ENCODE measurements at places on chromosomes 1 and 21. TPM values are rescaled to one million over a fixed set of nuclear protein-coding genes. Genes with fewer than 3 reads are reported as not detected.

GRCh38 chr1:168057921-168058320, 78.8 kb downstream of the GPR161 start:
- no peaks in the 10 kb centered on the region for H3K36me3 ChIP-seq
- no peaks in the 10 kb centered on the region for H3K27me3 ChIP-seq
- no peak overlapping the region for H3K27ac ChIP-seq
- no peak for DNase-seq

DNA sequence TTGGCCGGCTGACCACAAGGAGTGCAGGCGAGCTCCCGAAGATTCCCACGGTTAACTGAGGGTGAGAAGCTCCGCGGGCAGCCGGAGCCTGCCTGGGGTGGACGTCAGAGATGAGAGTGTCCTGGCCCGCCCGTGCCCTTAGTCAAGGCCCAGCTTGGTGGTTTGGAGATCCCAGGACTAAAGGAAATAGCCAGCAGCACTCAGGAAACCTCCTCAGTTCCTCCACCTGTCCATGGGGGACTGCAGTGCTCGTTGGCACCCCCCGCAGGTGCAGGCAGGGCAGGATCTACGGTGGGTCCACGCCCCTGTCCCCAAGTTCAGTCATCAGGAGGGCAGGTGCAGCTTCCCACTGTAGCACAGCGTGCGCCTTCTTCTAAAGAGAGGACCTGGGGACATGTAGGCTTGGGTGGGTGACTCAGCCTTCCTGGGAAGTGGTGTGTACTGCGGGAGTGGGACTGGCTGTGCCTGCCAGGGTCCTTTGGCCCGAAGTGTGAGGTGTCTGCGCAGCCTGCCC, 32.5 kb downstream of the SLX9 start:
- DNase-seq, result no peak
- H3K27me3 ChIP-seq, result no peaks in the 10 kb centered on the region
- no peak overlapping the region for H3K4me3 ChIP-seq
- H3K4me1 ChIP-seq, result peaks cover 7% of the 10 kb centered on the region
- peaks cover 20% of the 10 kb centered on the region for H3K36me3 ChIP-seq
- H3K27ac ChIP-seq, result no peak overlapping the region

PGLYRP4 gene
- total RNA-seq, result 3.9 TPM

GRCh38 chr1:224481601-224482000, 47.0 kb upstream of the WDR26 start:
- DNase-seq, result no peak
- no peak overlapping the region for H3K27ac ChIP-seq
- H3K4me1 ChIP-seq, result no peaks in the 10 kb centered on the region
- no peaks in the 10 kb centered on the region for H3K27me3 ChIP-seq

DNA sequence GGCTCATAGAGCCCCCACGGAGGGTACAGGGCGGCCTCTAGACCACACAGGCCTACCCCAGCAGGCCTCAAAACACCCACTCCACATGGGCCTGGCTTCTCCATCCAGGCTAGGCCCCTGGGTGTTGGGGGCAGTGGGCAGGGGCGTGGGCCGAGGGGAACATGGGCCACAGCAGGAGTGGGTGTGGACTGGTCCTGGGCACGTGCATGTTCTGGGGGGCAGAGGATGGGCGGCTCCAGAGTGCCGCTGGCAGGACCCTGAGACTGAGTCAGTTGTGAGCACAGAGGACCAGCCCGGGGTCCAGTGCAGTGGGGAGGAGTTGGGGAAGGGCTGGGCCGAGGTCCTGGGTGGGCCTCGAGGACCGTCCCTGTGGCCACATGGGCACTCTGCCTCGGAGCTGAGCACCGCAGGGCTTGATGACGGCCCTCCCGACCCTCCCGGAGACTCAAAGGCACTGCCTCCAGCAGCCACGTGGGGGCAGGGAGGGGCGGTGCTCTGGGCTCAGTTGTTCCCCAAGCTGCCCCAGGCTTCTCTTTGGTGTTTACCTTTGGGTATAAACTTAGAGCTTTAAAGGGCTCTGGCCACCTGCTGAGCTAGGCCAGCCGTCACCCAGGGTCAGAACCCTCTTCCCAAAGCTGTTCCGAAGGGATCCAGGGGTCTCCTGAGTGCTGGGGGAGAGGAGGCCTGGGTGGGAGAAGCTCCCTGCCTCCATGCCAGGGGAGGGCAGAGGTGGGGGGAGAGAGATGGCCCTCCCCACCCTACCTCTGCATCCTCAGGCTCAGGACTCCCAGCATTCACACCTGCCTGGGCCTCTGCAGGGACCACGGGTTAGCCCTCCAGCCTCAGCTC, 79.9 kb downstream of the MORN1 start:
- no peaks in the 10 kb centered on the region for H3K27me3 ChIP-seq
- peaks cover 29% of the 10 kb centered on the region for H3K36me3 ChIP-seq
- DNase-seq, result no peak
- H3K27ac ChIP-seq, result peak overlapping the region; percentile 96

DNA sequence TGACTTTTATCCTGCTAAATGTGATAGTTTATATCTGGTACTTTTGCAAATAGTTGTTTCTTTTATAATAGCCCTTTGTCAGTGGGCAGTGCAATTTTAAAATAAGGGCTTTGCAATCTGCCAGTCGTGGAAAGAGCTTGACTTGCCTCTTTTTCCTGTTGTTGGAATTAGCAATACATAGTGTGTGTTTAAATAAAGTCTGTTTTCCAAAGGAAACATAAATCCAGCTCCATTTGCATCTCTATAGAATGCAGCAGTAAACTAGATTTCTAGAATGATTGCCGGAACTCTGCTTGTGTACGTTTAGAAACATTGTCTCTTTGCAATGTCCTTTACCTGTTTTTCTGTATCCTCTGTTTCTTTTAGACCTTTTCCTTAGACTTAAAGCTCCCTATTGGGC, 33.1 kb downstream of the GABPA start:
- H3K4me1 ChIP-seq, result peaks cover 7% of the 10 kb centered on the region
- DNase-seq, result no peak
- no peaks in the 10 kb centered on the region for H3K27me3 ChIP-seq

CD52 gene
- 8.1 TPM for total RNA-seq

SYT2 gene
- total RNA-seq, result not detected

MROH7 gene
- 7.4 TPM for total RNA-seq

DNA sequence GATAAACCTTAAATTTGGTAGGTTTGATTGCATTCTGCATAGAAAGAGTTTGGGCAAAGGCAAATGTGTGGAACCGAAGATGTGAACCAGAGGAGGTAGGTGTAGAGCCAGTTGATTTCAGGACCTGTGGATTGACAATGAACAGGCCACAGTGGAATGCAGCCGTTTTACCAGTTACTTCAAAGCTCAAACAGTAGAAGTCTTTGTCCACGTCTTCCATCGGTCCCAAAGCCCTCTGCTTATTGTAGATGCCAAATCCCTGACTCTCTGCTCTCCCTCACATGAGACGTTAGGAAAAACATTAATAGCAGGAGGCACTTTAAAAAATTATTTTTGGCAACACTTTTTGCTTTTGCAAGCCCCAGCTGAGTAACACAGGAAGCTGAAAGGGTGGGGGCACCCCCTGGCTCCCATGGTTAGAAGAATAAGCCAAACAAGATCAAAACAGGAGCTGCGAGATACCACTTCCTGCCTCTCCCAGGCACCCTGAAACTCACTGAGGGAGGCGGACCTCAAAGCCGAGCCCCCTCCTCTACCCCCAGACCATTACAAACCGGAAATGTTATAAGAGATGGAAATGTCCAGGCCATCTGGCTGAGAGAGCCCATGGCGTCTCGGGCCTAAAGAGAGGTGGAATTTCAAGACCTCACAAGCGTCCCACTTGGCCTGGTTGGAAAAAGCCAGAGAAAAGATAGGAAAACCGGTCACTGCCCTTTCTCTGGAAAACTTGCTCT, 13.5 kb downstream of the TRAF3IP3 start:
- peaks cover 15% of the 10 kb centered on the region for H3K4me1 ChIP-seq
- H3K36me3 ChIP-seq, result no peaks in the 10 kb centered on the region
- no peak for DNase-seq
- H3K27me3 ChIP-seq, result no peaks in the 10 kb centered on the region

DNA sequence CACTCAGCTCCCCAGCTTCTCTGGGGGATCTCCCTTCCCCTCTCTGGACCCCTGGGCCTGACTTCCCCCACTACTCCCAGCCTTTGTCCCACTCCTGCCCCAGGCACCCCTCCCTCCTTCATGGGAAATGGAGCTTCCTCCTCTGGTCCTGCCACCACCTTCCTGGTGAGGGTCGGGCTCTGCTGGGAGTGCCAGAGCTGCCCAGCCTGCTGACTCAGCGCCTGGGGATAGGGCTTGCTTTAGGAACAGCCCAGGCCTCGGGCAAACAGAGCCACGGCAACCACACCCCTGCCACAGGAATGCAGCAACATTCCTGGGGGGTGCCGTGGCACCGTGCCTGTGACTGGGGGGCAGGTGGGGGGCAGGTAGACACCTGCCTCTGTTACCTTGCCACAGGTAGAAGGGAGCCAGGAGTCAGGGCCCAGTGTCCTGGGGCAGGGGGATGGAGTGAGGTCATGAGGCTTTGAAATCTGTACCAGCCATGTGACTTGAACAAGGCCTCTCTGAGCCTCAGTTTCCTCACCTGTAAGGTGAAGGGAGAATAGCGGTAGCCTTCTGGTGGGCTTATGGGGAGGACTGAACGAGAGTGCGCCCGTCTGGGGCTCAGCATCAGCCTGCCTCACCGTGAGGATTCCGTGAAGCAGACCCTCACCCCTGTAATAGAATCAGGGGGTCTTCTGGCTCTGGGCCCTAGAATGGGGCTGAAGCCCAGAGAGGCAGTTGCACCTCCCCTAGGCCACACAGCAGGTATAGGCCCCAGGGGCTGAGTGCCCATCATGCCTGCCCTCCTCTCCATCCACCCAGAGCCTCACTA, 17.8 kb upstream of the EPHA2 start:
- no peak for DNase-seq
- H3K36me3 ChIP-seq, result no peaks in the 10 kb centered on the region

CFHR4 gene
- not detected for total RNA-seq

NDUFS2 gene
- 104 TPM for total RNA-seq

DNA sequence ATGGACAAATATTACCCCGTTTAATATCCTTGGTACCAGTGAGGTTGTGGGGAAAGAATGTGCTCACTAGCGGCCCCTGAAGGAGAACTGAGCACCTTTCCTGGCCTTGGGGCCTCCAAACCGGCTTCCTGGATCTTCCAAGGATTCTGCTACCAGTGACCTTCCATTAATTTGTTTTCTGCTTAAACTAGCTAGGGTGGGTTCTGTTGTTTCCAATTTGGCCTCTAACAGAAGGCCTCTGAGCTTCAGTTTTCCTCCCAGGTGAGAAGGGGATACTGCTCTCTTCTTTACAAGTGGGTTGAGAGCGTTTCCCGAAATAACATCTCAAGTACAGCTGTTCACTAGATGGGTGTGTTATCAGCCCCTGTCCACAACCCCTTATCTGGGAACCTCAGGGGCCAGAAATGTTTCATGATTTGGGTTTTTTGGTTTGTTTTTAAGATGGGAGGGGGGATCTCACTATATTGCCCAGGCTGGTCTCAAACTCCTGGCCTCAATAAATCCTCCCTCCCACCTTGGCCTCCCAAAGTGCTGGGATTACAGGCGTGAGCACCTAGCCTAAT, 16.9 kb upstream of the IFNGR2 start:
- no peak for DNase-seq
- H3K27me3 ChIP-seq, result no peaks in the 10 kb centered on the region
- peaks cover 29% of the 10 kb centered on the region for H3K4me1 ChIP-seq
- no peaks in the 10 kb centered on the region for H3K36me3 ChIP-seq

DNA sequence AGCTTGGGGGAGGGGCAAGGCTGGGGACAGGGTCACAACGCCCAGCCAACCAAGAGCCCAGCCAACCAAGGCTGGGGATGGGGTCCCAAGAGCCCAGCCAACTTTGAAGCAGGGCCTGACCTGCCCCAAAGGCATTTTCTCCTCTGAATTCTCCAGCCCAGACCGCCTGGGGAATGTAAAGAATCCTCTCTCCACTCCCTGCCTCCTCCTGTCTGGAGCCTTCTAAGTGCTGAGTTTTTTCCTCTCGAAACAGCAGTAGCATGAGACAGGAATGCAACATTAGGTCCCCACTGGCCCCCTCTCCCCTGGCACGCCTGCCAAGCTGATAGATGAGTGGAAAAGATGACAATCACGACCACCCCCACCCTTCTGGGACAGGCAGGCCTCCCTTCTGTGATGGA, 17.0 kb downstream of the C1orf198 start:
- H3K4me3 ChIP-seq, result no peak overlapping the region
- H3K36me3 ChIP-seq, result no peaks in the 10 kb centered on the region
- H3K27me3 ChIP-seq, result no peaks in the 10 kb centered on the region

GRCh38 chr1:95578462-95578861, 344.5 kb downstream of the RWDD3 start:
- no peak overlapping the region for H3K4me3 ChIP-seq
- H3K27me3 ChIP-seq, result no peaks in the 10 kb centered on the region
- H3K27ac ChIP-seq, result no peak overlapping the region
- no peak for DNase-seq

CTH gene
- total RNA-seq, result 4.2 TPM

GRCh38 chr1:16162163-16162822, 6.4 kb upstream of the EPHA2 start:
- no peak for DNase-seq
- H3K36me3 ChIP-seq, result no peaks in the 10 kb centered on the region
- no peak overlapping the region for H3K27ac ChIP-seq
- no peak overlapping the region for H3K4me3 ChIP-seq
- no peaks in the 10 kb centered on the region for H3K27me3 ChIP-seq

SLAMF8 gene
- total RNA-seq, result 1.5 TPM

- H3K27ac ChIP-seq, result no peak overlapping the region
- no peaks in the 10 kb centered on the region for H3K27me3 ChIP-seq
- no peak overlapping the region for H3K4me3 ChIP-seq
- H3K4me1 ChIP-seq, result no peaks in the 10 kb centered on the region
- H3K36me3 ChIP-seq, result no peaks in the 10 kb centered on the region
These were observed 40.9 kb downstream of the STX6 start for GRCh38 chr1:180981596-180982387.

DNA sequence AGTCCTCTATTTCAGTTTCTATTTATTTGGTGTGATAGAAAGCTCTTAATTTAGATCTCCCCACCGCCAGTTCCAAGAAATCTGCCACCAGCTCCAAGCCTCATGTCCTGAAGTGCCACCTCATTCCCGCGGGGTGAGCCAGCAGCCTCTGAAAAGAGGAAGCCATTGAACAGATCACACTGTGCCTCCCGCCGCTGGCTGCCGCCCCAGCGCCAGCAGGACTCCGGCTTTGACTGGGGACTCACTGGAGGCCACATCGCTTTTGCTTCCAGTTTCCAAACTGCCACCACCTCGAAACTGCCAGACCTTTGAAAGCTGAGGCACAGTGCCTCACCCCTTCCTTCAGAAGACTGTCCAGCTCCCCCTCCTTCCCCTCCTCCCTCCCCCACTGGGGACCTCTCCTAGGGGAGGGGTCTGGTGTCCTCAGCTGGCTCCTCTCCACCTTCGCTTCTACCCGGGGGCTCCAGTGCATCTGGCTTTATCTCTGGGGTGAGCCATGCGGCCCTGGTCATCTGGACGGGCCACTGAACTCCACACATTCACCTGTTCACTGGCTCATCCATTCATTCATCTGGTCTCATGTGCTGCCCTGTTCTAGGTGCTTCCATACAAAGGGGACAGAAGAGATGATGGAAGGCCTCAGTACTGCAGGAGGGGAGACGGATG, 58.9 kb downstream of the VPS26C start:
- peak; percentile 62 for DNase-seq
- peaks cover 9% of the 10 kb centered on the region for H3K4me1 ChIP-seq
- H3K27ac ChIP-seq, result no peak overlapping the region

- no peak overlapping the region for H3K4me3 ChIP-seq
- no peaks in the 10 kb centered on the region for H3K27me3 ChIP-seq
- no peaks in the 10 kb centered on the region for H3K4me1 ChIP-seq
- DNase-seq, result no peak
These were observed 48.5 kb downstream of the FH start for GRCh38 chr1:241470908-241471590.

Measured in vagina (tissue), 2 donors.